Heart right ventricle (tissue), 16 donors: ENCODE measurements at places on chromosomes 12 and 14. TPM values are rescaled to one million over a fixed set of nuclear protein-coding genes. Genes with fewer than 3 reads are reported as not detected.

DNA sequence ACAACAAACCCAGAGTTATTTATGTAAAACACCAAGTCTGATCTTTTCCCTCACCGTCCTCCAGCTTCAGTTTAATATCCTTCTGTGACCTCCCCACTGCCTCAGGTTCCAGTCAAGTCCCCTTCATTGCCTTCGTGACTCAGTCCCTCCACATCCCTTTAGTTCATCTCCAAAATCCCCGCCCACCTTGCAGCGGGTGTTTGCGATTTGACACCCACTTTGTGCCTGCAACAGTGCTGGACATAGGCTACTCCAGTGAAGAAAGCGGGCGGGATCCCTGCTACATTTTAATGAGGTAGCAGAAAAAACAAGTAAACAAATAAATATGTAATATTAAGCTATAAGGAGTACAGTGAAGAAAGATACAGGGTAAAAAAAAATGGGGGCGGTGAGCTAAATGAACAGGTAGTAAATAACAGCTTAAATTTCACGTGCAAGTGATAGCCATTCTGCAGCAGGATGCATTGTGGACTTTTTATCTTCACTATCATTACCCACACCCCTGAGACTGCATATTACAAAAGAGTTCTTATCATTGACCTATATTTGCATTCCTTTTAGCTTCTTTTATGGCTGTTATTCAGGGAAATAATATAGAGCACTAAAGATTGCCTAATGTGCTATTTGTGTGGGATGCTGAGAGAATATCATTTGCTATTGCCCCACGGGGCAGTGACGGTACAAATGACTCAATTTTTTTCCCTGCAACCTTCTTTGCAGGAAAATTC is 222.8 kb upstream of the NUDT4 start:
- DNase-seq, result no peak

DNA sequence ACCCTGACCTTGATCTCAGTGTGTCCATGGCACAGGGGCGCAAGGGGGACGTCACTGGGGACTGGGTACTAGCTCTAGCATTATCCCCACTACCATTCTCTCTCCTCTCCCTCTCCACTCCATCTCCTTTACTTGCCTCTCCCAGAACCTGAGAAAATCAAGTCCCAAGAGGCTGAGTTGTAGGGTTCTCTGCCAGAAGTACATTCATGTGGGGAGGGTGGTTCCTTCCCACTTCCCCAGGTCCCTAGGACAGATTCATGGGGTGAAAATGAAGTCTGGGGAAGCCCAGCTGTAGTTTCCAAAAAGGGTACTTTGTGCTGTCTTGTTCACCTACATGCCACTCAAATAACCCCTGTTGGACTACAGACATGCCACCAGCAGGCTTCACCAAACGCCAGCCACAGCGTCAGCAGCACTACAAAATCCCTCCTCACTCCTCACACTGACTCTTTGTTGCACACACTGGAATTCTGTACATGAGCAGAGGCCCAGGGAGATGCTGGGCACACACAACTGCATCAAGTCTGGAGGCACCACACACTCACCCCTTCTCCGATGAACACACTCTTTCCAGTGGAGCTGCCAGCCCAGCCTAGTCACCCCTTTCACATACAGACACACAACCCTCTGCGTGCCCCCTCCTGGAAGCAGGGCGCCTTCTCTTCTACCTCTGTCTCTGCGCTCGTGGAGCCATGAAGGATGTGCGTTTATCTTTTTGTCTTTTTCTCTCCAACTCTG is 6.9 kb downstream of the RARG start:
- DNase-seq, result no peak

DNA sequence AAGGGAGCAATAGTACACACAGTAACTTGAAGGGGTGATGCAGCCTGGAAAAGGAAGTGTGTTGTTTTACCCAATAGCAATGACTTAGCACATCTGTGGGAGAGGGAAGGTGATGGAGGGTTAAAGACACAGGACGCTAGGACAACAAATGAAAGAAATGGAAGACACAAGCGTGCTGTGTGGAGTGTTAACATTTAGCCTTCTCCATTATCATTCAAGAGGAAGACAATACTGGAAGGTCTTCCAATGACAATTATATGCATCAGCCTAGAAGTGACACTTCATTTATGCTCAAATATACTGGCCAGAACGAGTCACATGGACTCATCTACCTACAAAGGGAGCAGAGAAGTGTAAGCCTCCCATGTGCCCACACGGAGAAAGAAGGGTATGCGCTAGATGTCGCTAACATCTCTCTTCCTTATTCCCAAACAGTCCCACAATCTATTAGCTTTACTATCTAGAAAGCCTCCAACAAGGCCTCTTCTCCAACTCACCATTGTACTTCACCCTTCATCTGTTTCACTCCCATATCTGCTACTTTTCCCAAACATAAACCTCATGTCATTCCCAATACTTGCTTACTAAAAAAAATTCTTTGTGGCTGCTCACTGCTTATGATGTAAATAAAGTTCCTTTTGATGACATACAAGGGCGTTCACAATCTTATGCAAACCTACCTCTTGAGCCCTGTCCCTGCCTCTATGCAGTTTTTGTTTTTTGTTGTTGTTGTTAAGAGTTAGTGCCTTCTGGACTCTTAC is 20.3 kb downstream of the PPM1H start:
- no peak for DNase-seq

- no peak for DNase-seq
These were observed 1.9 kb upstream of the BICD1 start for GRCh38 chr12:32104572-32105355.

GRCh38 chr14:60487211-60487610 is 1.3 kb upstream of the C14orf39 start:
- DNase-seq, result no peak

- DNase-seq, result no peak
These were observed 5.8 kb upstream of the MFAP5 start for GRCh38 chr12:8668441-8668840.

GRCh38 chr14:104438166-104438887 is 141.2 kb upstream of the C14orf180 start:
- no peak for DNase-seq

GRCh38 chr12:28568704-28569103 is 378.4 kb downstream of the CCDC91 start:
- DNase-seq, result no peak

DNA sequence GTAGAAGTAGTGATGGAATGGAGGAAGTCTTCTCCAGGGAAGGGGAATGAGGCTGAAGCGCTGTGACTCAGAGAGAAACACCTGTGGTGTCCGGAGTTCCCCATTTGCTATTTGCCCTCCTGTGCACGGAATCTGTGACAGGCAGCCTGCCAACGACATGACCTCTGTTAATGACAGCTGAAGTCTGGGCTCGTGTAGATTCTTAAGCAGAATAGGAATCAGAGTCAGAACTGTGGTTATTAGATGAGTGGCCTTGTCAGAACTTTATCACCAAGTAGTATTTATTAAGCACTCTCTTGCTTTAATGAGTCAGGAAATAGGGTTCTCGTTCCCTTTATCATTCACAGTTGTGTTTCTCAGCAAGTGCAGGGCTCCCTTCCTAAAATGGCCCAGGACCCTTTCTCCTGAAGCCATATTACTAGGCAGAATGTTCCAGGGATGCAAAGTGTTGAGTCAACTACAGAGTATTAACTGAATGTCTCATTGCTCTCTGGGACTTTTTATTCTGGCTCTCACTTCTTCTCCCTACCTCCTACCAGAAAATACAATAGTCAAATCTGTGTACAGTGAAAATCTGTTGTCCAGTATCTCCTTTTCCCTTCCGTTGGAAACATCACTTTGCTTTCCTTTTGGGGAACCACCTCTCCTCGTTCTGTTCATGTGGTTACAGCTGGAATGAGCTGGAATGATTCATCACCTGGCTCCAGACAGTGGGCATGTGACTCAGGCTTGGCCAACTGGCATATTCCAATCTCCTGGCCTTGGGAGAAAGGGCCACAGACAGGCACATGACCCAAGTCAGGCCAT is 77.8 kb upstream of the MAX start:
- peak; percentile 32 for DNase-seq

DNA sequence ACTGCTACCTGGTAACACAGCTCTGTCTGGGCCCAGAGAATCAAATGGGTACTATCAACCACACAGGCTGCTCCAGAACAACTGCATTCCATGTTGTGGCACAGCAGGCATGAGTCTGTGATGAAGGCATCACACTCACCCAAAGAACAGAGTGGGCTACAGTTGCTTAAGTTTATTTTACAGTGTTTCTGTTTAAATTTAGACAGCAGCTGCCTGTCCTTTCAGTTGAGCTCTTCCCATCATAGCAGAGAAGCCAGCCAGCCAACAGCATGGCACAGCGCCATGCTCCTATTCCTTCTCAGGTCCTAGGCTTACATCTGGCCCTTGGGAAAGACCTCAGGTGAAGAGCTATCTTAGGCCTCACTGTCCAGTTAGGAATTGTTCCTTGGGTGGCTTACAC is 147.0 kb upstream of the FRMD6 start:
- no peak for DNase-seq

DNA sequence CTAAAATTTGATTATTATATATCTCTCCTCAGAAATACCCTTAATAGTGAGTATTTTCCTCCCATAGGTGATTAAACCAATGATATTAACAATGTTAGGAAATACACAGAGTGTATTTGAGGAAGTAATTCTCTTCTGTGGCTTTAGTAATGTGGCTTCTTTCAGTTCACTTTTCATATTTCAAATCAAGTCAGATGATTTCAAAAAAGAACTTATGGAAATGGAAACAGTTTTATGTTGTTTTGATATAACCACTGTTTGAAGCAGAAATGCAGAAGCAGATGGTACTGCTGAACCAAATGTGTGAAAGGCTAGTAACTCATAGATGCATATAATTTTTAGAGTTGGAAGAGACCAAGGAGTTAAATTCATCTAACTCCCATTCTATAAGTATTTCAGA is 1.9 kb upstream of the GPR33 start:
- DNase-seq, result no peak

- DNase-seq, result no peak
These were observed 100.5 kb downstream of the ALG10B start for GRCh38 chr12:38417101-38417500.

- no peak for DNase-seq
These were observed 157.1 kb downstream of the PHLDA1 start for GRCh38 chr12:75874441-75874840.

GRCh38 chr14:105665247-105665950 is 139.0 kb downstream of the TMEM121 start:
- DNase-seq, result no peak

- no peak for DNase-seq
These were observed 139.1 kb downstream of the ERC1 start for GRCh38 chr12:1130164-1130563.

DNA sequence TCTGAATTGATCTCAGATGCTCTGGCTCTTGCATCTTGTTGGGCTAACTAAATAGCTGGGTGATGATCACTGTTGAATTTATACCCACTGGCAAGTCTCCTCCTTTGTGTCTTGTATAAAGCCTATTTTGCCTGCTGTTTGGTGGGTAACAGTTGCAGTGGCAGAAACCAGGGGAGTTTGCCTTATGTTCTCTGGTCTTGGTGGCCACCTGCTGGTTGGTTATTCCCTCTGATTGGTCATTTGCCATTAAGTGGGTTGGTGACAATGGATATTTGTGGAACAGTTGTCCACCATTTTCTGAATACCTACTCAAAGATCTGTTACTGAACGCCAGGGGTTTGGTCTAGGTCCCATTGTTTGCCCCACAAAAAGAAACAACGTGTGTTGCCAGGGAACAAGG is 52.1 kb downstream of the AVPR1A start:
- no peak for DNase-seq

- no peak for DNase-seq
These were observed 11.3 kb downstream of the C14orf132 start for GRCh38 chr14:96050482-96050881.

- no peak for DNase-seq
These were observed 527 bp downstream of the CAMKK2 start for GRCh38 chr12:121295746-121296617.

DNA sequence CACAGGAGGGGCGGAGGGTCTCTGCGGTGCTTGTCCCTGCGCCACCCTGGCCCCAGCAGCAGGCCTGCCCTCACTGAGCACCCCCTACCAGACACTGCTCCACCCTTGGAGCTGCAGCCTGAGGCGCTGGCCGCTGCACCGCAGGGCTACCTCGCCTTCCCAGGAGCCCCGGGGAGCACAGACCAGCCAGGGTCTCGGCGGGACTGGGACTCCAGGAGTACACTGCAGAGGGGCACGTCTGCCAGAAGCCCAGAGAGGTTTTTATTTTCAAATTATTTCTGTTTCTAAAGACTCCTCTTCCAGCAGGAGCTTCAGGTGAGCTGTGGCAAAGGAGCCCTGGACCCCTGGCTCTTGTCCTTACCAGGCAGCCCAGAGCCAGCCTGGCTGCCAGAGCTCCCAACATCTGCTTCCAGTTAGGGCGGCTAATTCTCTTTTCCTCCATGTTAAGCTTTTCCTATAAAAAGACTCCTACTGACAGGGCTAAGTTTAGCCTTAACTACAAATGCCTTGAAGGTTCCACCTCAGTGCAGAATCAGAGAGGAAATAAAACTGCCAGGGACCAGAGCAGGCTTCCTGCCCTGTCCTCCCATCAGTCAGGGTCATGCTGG is 26.4 kb downstream of the DEGS2 start:
- no peak for DNase-seq

- peak; percentile 73 for DNase-seq
These were observed 18.2 kb upstream of the CACNA2D4 start for GRCh38 chr12:1936406-1937320.

DNA sequence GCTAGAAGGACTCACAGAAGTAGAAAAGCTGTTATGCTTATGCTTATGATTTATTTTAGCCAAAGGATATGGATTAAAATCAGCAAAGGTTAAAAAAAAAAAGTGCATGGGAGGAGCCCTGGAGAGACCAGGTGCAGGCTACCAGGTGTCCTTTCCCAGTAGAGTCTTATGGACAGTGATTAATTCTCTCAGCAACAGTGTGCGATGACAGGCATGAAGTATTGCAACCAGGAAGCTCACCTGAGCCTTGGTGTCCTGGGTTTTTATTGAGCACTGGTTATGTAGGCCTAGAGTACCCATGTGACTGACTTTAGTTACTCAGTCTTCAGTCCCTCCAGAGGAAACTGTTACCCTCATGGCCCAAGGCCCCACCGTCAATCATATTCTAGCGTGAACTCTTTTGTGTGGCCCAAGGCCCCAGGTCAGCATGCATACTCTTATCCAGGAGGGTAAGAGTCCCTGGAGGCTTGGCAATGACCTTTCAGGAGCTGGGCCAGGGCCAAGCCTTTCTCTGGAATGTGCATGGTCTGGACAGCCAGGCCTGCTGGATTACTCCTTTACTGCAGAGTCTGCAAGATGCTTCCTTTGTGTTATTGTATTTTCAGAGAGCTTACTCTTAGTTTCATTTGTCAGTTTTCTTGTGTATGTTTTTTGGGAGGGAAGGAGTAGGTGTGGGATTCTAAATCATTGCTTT is 69.6 kb upstream of the RD3L start:
- DNase-seq, result no peak

Gene CISTR
- 2.6 TPM for total RNA-seq

Gene ANKRD9
- total RNA-seq, result 94.4 TPM

Gene MYO1A
- total RNA-seq, result not detected

Gene GLI1
- 0.57 TPM for total RNA-seq

Gene CCDC175
- total RNA-seq, result not detected

Gene CELA1
- total RNA-seq, result not detected

Gene PRB2
- total RNA-seq, result not detected

Gene ADAM21
- total RNA-seq, result not detected

Gene IL22
- total RNA-seq, result not detected

Gene RAB21
- total RNA-seq, result 162 TPM

Gene BICDL1
- 0.10 TPM for total RNA-seq

Gene TSPAN11
- total RNA-seq, result 0.60 TPM

Gene USP44
- 0.19 TPM for total RNA-seq

Gene RD3L
- 24.4 TPM for total RNA-seq

Gene TRIM9
- total RNA-seq, result 0.59 TPM
